MG63 (cell line): ENCODE measurements at places on chromosomes 5 and 9. TPM values are rescaled to one million over a fixed set of nuclear protein-coding genes. Genes with fewer than 3 reads are reported as not detected.
A peak's percentile ranks its signal among the peaks of the same experiment; 100 is the strongest.

DNA sequence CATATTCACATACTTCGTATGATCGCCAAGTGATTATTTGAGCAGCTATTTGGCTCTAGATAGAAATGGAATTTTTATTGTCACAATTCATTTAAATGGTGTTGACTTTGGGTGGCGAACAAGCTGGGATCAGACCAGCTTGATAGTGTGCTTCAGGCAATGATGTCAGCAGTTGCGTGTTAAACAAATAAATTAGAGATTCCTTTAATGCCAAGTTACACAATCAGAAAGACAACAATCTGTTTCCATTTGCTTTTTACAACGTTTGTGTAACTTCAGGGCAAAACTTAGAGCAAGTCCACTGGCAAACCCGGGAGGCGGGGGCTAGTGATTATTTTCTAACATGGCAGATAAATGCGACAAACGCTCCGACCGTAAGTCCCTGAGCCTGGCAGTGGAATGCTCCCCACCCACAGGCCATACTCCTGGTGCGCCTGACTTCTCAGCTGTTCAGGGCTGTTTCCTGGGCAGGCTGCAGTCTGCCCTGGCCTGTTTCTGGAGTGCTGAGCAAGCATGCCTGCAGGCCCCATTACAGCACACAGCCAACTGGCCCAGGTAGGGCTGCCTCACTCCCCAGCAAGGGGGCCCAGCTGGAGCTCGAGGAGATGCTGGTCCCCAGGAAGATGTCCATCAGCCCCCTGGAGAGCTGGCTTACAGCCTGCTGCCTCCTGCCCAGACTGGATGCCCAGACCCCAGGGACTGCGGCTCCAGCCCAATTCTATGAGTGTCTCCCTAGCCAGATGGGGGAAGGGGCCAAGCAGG lies 88.7 kb downstream of the BASP1 start:
- peak; percentile 92 for DNase-seq

GRCh38 chr5:169430671-169431070 lies 129.7 kb upstream of the SLIT3 start:
- DNase-seq, result no peak

- DNase-seq, result no peak
Observed at GRCh38 chr9:98328770-98329169, 73.3 kb upstream of the TBC1D2 start.

DNA sequence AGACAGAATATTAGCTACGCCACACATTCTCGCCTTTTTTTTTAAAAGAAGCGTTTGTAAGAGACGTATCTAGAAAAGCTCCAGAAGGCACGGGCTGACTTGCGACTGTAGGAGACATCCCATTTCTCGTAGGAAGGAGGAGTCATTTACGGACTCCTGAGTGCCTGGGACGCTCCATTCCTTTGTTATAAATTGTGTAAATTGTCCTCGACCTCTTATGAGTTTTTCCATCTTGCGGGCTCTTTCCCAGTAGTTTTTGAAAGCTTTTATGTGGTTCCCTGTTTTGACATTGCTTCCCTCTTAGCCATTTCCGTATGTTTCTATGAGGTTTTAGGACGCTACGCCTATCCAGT lies 1.0 kb downstream of the RABL6 start:
- no peak for DNase-seq

GRCh38 chr5:103393101-103393754 lies 134.7 kb downstream of the MACIR start:
- DNase-seq, result no peak

The ZNF367 gene
- total RNA-seq, result 24.0 and 25.8 TPM in 2 replicates

- DNase-seq, result peak; percentile 89
Observed at GRCh38 chr5:142253938-142254337, 70.9 kb downstream of the SPRY4 start.

DNA sequence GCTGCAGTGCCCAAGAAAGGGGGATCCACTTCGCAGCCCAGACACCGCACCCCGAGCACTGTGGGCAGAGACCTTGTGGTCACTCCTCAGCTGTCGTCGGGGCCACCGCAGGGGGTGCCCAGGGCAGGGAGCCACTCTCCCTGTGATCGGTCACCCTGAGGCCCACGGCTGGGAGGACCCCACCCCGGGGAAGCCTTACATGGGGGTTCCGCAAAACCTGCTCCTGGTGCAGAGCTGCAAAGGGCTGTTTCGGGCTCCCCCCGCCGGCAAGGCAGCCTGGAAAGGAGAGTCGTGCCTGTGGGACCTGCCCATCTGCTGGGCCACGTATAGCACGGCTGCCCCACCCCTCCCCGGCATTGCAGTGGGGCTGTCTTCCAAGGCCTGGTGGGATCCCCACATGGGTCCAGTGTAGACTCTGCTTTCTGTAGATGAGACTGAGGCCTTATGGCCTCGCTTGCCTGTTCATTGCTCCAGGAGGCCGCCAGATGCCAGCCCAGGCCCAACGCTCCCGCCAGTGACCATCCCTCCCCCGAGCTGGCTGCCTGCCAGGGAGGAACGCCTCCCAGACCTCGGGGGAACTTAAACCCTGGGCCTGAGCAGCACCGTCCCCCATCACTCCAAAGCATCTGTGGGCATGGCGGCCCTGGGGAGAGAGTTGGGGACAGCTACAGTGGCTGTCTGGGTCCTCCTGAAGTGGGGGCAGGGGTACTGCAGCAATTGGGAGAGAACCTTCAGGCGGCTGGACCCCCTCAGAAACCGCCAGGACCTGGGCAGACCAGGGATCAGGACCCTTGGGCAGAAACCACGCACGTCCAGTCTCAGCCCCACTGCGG lies 1.6 kb upstream of the DNLZ start:
- no peak for DNase-seq

The C5orf58 gene
- not detected in 2 replicates for total RNA-seq

DNA sequence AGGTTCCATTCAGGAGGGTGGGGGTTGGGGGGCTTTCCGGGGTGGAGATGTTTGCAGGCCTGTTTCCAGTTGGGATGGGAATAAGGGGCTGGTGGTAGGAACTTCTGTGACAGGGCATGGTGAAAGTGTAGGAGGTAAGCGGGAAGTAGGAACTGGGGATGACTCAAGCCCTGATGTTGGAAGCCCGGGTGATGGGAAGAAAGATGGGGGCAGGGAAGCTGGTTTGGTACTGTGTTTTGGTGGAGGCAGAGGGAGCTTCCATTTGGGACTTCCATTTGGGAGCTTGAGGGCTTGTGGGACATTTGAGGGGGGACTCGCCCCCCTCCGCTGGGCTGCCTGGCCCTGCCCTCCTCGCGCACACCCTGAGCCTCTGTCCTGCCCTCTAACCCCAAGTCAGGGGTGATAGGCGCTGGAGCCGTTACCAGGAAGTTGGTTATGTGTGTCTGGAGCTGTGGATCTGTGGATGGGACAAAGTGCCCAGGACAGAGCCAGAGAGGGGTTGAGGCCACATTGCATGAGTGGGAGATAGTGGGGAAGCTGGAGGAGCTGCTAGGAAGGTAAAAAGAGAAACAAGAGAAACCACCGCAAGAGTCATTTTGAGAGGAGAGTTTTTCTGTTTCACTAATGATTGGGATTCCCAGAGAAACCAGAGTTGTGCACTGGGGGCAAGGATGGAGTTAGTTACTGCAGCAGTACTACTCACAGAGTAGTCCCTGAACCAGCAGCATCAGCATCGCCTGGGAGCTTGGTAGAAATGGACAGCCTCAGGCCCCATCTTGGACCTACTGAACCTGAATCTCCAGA lies 6.6 kb downstream of the RGS14 start:
- DNase-seq, result no peak

DNA sequence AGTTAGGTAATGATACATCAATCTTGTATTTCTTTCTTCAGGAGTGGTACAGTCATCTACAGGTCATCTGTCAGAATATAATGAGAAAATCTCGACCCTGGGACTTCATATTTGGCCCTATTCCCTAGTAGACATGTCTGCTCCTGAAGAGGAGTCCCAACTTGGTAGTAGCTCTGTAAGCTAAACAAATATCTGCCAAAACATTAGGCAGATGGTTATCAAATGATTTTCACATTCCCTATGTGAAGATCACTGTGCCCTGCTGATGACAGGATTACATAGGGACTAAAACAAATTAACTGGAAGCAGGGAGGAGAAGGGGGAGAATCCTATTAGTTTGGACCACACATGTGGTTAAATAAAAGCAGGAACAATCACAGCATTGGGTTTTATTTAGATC lies 138.6 kb upstream of the NFIB start:
- no peak for DNase-seq

- DNase-seq, result no peak
Observed at GRCh38 chr5:117682416-117682815, 1107.8 kb upstream of the SEMA6A start.

- DNase-seq, result no peak
Observed at GRCh38 chr5:173637340-173637739, 20.9 kb upstream of the BOD1 start.

- DNase-seq, result no peak
Observed at GRCh38 chr5:143198332-143198731, 205.2 kb downstream of the NR3C1 start.

GRCh38 chr5:32027093-32027716 lies 146.9 kb downstream of the GOLPH3 start:
- DNase-seq, result no peak

GRCh38 chr5:78157001-78157400 lies 137.5 kb downstream of the AP3B1 start:
- DNase-seq, result no peak

The ANGPTL2 gene
- total RNA-seq, result 7.1 and 8.1 TPM in 2 replicates

GRCh38 chr9:95373069-95373681 lies 55.7 kb upstream of the FANCC start:
- DNase-seq, result peak; percentile 61

DNA sequence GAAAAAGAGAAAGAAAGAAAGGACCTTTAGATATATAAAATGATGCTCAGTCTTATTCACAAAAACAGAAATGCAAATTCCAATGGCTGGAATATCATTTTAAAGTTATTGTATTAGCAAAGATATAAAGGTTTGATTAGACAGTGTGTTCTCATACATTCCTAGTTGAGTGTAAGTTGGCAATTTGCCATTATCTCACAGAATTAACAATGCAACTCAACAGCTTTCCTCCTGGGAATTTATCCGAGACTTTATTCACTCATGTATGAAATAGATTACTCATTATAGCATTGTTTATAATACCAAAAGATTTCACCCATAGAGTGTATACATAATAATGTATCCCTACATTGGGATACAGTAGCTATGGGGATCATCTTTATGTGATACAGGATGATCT lies 27.1 kb upstream of the MLLT3 start:
- DNase-seq, result no peak

DNA sequence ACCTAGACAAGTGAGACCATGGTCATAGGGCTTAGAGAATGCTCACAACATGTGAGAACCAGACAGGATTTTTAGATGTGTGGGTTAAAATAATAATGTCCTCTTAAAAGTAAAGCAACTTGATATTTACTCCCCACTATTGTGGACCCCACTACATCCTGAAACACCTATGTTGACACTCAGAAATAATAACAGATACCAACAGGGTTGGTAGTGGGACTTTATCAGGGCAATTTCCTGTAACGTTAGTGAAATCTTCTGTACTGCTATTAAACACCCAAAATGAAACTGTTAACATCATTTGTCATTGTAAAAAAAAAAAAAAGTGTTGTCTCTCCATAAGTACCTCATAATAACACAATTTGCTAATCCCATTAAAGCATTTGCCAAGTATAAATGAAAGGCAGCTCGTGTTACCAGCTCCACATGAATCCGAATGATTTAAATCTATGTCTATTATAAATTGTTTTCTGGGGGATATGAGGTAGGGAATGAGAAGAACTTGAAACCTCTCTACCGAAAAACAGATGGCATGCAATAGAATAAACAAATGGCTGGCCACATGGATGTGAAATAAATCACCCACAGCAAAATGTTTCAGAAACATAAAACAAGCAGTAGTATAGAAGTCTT lies 285.9 kb downstream of the ARHGEF28 start:
- DNase-seq, result no peak

The SRD5A1 gene
- 12.1 and 32.2 TPM in 2 replicates for total RNA-seq

- no peak for DNase-seq
Observed at GRCh38 chr9:135098400-135099105, 11.1 kb downstream of the OLFM1 start.

The ENTR1 gene
- 65.6 and 95.9 TPM in 2 replicates for total RNA-seq

The KLHL3 gene
- total RNA-seq, result 0.82 TPM in 1 of 2 replicates, not detected in the other

- no peak for DNase-seq
Observed at GRCh38 chr9:1404940-1405339, 354.8 kb downstream of the DMRT2 start.

- no peak for DNase-seq
Observed at GRCh38 chr9:109383947-109384346, 63.1 kb upstream of the EPB41L4B start.

The ANKRD18A gene
- total RNA-seq, result 0.07 TPM in 1 of 2 replicates, not detected in the other

The GOLM1 gene
- total RNA-seq, result 37.9 and 43.9 TPM in 2 replicates

The ENC1 gene
- 14.5 and 35.0 TPM in 2 replicates for total RNA-seq

- no peak for DNase-seq
Observed at GRCh38 chr5:38722918-38723317, 122.9 kb upstream of the OSMR start.

The RHOBTB3 gene
- total RNA-seq, result 74.7 and 99.2 TPM in 2 replicates

GRCh38 chr5:141701360-141702119 lies 19.5 kb upstream of the ARAP3 start:
- no peak for DNase-seq
